Activated CD8-positive, alpha-beta memory T cell treated with anti-CD3 and anti-CD28 coated beads for 48 hours (primary cell): ENCODE measurements at places on chromosomes 5 and 9.

GRCh38 chr5:41507501-41507900 is 2.9 kb downstream of the PLCXD3 start:
- DNase-seq, result no peak

DNA sequence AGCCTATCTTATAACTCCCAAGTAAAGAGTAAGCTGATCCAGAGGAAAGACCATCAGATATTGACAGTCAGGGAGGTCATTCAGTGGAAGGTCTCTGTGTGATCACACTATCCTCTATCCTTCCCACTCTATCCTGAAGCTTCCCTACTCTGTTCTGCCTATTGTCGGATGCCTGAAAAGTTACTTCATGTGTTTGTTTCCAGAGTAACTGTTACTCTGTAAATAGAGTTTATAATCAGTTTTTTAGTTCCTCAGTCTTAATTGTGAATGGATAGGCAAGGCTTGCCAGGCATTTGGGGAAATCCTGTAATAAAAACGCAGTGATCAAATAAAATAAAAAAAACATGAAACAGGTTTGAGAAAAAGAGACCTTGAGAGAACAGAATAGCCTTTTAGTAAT is 79.8 kb downstream of the XRCC4 start:
- DNase-seq, result no peak

GRCh38 chr5:34047774-34048572 is 5.0 kb upstream of the C1QTNF3 start:
- DNase-seq, result no peak

DNA sequence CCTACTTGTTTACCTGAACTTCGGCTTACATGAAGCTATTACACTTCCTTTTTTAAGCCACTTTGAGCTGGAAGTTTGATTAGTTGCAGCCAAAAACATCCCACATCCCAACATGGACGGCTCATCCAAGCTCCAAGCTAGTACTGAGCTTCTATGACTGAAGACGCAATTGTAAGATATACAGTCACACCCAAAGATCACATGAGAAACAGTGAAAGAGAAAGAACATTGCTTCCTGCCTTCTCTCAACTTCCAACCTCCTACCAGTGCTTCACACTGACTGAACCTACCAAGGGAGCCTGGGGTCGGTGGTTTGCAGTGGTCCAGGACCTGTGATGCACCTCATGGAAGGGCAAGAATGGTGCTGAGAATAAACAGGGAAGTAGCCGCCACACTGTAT is 27.4 kb upstream of the ADRA1B start:
- no peak for DNase-seq

DNA sequence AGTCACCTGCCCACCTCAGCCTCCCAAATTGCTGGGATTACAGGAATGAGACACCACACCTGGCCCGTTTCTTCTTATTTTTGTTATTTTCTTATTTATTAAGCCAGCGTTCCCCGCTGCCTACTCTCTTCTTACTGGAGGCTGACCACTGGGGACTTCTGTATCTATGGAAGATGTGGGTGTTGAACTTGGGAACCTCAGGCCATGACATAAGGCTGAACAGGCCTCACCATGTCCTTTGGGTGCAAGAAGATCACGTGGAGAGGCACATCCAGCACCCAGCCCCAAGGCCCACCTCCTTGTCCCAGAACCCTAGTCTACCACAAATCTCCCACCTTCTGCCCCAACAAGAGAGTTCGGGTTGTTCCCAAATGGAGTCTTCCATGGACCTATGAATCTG is 59.4 kb upstream of the NEK6 start:
- DNase-seq, result no peak

DNA sequence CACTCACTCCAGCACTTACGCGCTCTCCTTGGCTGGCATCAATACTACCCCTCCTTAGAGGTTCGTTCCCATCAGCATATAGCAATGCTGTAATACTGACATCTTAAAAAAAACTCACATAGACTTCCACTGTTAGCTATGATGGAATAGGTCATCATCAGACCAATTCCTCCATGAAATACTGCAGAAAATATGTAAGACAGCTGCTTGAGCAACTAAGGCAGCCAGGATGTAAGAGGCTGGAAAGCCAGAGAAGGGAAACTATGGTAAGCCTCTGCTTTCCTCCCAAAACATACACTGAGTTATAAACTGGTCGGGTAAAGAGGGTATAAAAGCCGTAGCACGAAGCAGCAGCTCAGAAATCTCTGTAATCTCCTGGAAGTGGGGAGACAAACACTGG is 33.5 kb downstream of the AUH start:
- DNase-seq, result no peak

- DNase-seq, result no peak
These were observed 108.5 kb downstream of the DOCK2 start for GRCh38 chr5:169745441-169746146.

DNA sequence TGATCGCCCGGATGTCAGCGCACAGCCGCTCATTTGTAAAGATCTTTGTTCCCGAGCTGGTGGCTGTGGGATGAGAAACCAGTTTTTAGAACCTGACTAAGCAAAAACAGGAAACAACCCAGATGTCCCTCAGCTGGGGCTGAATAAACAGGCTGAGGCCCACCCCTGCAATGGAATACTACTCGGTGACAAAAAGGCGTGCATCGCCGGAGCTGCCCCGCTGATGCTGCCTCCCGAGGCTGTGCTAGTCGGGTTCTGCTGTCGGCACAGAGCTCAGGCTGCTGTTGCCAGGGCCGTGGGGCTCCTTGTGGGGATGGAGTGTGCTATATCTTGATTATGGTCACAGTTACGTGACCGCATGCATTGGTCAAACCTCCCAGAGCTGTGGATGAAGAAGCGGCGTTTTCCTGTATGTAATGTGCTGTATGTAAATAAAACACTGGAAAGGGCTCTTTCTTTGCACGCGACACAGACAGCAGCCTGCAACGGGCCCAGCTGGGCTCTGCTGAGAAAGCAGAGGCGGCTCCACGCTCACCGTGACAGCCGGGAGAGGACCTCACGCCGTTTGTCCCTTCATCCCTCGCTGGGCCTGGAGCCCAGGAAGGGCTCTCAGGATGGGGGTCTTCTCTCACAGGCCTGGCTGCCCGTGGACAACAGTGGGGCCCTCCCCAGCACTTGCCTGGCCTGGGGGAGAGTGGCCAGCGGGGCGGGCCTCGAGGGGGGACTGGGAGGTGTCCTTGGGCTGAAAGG is 51.5 kb upstream of the RNU6ATAC start:
- no peak for DNase-seq

DNA sequence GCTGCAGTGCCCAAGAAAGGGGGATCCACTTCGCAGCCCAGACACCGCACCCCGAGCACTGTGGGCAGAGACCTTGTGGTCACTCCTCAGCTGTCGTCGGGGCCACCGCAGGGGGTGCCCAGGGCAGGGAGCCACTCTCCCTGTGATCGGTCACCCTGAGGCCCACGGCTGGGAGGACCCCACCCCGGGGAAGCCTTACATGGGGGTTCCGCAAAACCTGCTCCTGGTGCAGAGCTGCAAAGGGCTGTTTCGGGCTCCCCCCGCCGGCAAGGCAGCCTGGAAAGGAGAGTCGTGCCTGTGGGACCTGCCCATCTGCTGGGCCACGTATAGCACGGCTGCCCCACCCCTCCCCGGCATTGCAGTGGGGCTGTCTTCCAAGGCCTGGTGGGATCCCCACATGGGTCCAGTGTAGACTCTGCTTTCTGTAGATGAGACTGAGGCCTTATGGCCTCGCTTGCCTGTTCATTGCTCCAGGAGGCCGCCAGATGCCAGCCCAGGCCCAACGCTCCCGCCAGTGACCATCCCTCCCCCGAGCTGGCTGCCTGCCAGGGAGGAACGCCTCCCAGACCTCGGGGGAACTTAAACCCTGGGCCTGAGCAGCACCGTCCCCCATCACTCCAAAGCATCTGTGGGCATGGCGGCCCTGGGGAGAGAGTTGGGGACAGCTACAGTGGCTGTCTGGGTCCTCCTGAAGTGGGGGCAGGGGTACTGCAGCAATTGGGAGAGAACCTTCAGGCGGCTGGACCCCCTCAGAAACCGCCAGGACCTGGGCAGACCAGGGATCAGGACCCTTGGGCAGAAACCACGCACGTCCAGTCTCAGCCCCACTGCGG is 1.6 kb upstream of the DNLZ start:
- no peak for DNase-seq

- no peak for DNase-seq
These were observed 771 bp upstream of the TMEM171 start for GRCh38 chr5:73119451-73120157.

DNA sequence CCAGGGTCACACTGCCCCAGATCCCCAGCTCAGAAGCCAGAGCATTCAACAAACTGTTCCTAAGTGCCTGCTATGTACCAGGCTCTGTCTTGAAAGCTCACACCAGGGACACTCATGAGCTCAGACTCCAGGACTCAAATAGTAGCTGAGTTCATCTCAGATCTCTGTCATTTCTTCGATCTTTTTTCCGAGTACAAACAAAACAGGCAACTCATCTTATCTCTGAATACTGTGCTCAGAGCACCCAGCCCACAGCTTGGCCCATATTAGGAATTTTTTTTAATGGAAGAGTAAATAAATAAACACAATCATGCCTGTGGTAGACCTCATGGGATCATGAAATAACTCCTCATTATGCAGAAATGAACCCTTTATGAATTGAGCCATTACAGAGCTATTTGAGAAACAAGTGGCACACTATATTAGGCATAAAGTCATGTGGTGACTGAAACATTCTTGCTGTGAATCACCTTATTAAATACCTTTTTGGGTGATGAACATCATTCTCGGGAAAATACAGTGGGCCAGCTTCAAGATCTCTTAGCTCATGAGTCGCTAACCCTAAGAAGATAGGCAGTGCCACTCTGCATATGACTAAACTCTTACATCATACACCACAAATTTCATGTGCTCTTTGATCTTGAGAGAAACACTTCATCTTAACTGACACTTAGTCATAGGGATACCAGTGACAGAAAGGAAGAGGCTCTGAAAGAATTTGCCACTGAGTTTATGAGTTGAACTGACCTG is 9.9 kb downstream of the SH3RF2 start:
- no peak for DNase-seq

DNA sequence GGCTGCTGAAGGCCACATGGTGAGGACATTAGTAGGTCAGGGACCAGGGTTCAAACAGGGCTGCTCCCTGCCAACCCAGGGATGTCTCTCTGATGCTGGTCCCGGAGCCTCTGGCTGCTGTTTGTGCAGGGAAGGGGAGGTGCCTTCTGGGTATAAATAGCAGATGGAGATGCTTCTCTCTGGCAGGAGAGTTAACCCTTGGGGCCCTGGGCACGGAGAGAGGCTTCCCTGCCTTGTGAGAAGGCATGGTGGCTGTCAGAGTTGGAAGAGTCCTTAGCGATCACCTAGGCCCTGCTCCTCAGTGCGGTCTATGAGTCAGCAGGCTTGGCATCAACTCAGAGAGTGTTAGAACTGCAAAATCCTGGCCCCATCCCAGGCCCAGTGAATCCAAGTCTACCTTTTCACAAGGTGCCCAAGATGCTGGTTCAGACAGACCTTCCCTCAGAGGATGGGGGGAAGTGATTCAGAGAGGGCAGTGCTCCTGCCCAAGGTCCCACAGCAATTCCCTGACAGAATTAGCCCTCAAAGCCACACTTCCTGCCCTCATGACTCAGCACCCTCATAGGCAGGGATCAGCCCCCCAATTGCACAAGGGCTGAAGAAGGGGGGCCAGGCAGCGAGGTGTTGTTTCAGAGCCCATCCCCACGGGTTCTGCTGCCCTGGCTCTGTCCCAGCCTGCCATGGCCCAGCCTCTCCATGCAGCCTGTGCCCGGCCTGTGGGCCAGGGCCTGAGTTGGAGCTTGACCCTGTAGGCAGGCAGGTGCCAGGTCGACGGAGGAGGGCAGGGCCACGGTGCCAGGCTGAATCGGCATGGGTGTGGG is 25.6 kb downstream of the CAMK2A start:
- no peak for DNase-seq

- no peak for DNase-seq
These were observed 173.4 kb downstream of the SPOCK1 start for GRCh38 chr5:137325721-137326120.

DNA sequence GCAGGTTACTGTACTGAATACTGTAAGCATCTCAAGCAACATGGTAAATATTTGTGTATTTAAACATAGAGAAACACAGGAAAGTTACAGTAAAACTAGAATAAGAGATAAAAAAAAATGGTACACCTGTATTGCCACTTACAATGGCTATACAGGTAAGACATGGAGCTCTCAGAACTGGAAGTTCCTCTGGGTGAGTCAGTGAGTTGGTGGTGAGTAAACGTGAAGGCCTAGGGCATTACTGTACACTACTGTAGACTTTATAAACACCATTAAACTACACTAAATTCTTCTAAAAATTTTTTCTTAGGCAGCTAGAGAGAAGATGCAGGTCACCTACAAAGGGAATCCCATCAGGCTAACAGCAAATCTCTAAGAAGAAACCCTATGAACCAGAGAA is 872.9 kb downstream of the TAF11L14 start:
- DNase-seq, result no peak

GRCh38 chr9:14747111-14747510 is 24.6 kb upstream of the CER1 start:
- no peak for DNase-seq
